ENCODE measurements at places on chromosomes 12 and 14.

DNA sequence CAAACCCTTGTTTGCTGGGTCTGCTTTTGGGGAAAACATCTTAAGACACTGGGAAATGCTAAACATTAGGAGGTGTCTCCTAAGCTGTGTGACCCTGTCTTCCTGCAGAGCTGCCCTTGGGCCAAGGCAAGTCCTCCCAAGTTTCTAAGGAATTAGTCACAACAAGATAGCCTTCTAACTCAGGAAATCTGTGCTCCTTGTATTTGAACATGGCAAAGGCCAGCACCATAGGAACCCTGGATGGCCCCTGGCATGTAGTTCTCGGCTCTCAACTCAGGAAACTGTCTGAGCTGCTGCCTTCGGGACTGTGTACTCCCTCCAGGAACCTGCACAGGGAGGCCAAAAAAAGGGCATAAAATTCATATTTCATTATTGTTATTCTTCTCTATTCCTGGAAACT lies 37.6 kb upstream of the LTBP2 start:
- no peak for DNase-seq

DNA sequence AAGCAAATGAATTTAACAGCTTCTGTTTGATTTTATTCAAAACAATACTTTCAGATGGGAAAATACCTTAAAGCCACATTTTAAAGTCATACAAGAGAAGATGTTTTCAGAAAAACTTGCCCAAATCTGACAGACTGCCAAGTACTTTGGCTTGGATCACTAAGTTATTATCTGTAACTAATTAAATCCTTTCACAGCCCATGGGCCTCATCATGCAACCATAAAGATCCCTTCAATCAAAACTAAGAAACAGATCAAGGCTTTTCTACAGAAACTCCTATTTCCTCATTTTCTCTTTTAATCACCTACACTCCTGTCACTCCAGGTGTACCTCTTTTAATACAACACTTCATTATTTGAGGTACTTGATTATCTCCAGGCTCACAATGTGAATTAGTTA lies 28.1 kb downstream of the BLTP3B start:
- DNase-seq = no peak

- DNase-seq = no peak
Observed at GRCh38 chr14:76641541-76641940, 119.7 kb upstream of the VASH1 start.

GRCh38 chr12:117484901-117485300 lies 123.5 kb upstream of the NOS1 start:
- no peak for DNase-seq

DNA sequence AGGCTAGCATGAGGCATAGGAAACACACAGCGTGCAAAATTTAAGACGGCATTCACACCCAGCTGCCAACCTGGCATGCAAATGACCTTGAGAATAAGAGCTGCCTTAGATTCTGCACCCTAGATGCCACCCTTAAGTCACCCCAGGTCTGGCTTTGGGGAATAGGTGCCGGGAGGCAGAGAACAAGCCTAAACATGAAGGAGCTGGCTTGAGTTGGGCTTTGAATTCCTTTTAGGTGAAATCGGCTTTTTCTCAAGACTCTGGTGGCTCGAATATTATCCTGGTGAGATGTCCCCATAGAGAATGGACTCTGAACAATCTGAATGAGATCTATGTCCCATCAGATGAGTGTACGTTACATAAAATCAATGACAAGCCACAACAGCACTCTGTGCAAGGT lies 1090.5 kb downstream of the VRK1 start:
- no peak for DNase-seq

DNA sequence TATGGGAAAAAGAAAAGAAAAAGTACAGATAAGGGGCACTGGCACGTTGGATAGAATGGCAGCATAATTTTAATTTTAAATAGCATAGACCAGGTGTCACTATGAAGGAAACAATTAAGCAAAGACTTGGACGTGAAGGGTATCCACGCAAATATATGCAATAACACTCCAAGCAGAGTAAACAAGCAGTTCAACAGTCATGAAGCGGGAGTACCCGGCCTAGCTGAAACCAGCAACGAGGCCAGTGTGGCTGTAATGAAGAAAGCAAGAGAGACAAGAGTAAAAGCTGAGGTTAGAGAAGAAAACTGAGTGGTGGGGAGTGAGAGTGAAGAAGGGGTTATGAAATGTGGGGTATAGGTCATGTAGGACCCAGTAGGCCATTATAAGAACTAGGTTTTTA lies 85.4 kb downstream of the BCL2L14 start:
- DNase-seq = no peak

DNA sequence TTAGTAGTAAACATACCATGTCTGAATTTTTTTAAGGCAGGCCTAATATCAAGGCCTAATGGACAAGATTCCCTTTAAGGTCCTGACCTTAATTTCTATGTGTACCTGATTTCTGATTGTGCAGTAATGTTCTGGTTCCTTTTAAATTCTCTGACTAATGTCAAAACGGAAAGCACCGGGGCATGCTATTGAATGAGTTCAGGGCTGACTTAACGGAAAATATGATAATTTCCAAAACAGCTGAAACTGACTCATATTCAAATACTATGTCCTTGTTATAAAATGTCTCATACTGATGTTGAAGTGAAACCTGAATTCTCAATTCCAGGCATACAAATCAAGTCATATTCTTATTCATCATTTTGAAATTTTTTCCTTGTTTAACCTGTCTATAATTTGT lies 6.7 kb downstream of the TAS2R43 start:
- DNase-seq = no peak

DNA sequence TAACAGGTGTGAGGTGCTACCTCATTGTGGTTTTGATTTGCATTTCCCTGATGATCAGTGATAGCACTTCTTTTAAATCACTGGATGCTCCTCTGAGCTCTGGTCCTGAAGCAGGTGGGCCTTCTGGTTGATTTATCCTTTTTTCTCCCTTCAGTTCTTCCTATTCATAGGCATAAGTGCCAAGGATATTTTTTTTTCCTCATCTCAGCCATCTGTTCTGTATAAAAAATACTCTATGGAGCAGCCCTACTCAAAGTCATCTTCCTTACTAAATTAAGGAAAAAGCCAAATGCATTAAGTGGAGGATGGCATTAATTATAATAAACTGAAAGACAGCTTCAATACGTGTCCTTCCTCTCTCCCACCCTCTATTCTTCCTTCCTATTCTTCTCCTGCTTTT lies 18.4 kb downstream of the SPIC start:
- no peak for DNase-seq

DNA sequence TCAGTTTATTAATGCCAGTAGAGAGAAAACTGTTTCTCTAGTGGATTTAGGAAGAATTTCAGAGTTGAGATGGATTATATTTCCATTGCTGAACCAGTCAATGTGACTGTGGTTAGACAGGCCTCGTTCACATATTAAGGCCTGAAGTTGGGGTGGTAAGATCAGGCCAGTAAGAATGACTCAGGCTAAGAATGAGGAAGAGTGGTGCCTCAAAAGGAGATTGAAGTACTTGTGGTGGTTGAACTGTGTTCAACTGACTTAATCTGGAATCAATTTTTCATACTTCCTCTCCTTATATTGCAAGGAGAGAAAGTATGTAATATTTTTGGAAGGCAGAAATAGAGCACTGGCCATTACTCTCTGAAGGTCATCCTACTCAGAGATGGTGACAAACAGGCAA lies 37.8 kb upstream of the ATF7IP start:
- no peak for DNase-seq

- DNase-seq = no peak
Observed at GRCh38 chr12:3200814-3201233, 123.6 kb downstream of the TSPAN9 start.

- DNase-seq = no peak
Observed at GRCh38 chr12:46919666-46920400, 94.0 kb upstream of the SLC38A4 start.

GRCh38 chr12:3958534-3958933 lies 85.3 kb upstream of the PARP11 start:
- no peak for DNase-seq

- DNase-seq = no peak
Observed at GRCh38 chr12:48005001-48005749, 899 bp upstream of the COL2A1 start.

DNA sequence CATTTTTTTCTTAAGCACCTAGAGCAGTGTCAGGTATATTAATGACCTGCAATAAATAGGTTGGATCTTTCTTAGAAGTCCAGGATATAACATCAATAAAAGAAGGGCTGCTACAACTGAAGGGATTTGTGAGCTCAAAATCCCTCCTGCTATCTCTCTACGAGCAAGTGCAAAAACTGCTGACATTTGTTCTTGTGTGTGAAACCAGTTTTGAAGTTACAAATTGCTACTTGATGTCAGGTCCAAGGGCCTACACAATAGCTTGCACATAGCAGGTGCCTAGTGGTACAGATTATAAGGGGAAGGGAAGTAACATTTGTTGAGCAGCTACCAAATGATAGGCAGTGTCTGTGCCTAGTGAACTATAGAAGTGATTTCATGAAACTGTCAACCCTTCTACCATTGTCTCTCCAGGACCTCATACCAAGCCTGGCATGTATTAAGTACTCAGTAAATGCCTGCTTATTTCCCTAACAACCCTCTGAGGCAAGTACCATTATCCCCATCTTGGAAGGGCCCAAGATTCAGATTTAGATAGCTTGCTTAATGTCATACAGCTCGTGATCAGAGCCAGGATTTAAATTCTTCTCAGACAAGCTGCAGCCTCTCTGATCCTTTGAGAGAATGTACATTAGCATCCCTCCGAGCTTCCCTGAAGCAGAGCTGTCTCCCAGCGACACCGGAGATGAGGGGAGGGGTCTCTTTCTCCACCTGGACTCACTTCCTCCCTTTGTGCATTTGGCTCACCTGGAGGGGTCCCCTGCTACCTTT lies 300.3 kb downstream of the ZFP36L1 start:
- no peak for DNase-seq

- no peak for DNase-seq
Observed at GRCh38 chr14:104805326-104805678, 4.4 kb downstream of the ZBTB42 start.

DNA sequence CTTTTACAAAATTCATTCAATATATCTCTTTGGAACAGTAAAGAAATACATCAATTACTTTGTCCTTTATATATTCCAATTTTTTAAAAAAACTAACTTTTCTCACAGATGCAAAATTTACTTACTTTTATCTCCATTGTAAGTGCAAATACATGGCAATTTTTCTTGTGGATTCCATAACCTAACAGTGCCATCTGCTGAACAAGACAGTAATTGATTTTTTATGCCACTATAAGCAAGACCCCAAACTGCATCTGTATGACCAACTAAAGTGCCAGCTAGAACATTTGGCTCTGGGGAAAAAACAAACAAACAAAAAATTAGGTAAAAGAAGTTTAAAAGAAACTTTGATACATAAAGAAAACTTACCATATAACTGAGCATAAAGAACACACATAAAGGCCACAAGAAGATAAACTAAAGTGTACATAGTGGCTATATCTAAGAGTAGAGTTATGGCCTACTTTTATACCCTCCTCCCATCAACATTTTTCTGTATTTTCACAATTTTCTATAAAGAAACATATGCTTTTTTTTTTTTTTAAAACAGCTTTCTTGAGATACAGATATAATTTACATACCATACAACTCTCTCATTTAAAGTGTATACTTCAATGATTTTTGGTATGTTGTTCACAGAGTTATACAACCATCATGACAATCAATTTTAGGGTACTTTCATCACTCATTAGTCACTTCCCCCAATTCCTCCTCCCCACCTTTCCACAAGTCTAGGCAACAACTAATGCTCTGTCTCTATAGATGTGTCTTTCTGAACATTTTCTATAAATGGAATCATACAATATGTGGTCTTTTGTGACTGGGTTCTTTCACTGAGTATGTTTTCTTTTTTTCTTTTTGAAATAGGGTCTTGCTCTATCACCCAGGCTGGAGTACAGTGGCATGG lies 32.6 kb downstream of the COCH start:
- DNase-seq = no peak

DNA sequence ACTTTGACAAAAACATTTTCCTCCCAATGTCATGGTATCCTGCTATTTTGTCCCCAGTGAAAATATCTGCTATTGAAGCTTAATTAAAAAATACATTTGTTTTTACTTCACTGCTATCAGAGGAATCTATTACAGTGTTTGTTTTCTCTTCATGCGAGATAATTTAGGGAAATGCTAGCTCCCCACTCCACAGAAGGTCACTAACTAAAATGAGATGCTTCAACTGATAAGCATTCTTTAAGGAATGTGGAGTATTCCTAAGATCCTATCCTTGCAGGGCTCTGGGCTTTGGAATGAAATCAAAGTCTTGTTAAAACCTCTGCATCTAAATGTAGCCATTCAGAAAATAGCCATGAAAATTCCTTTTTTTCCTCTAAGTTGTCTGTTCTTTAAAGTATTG lies 39.5 kb downstream of the PAX9 start:
- no peak for DNase-seq

- DNase-seq = no peak
Observed at GRCh38 chr14:23884541-23884904, 69.0 kb upstream of the DHRS4 start.

- DNase-seq = no peak
Observed at GRCh38 chr12:124568431-124569374, 1.3 kb upstream of the NCOR2 start.

DNA sequence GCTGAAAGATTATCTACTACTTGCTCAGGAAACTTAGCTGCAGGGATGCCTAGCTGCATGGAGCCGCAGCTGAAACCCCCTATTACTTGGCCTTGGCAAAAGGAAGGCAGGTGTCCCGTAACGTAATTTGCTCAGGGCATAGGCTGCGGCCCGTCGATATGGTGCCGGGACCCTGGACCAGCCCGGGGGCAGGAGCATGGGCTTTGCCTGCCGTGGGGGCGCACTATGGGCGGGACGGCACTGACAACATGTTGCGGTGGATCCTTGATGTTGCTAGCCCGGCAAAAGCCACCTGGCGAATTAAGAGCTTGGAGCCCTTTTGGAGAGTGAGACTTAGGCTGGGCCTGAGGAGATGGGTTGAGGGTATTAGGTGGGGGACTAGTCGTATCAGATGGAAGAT lies 1551.2 kb downstream of the AACS start:
- DNase-seq = no peak

DNA sequence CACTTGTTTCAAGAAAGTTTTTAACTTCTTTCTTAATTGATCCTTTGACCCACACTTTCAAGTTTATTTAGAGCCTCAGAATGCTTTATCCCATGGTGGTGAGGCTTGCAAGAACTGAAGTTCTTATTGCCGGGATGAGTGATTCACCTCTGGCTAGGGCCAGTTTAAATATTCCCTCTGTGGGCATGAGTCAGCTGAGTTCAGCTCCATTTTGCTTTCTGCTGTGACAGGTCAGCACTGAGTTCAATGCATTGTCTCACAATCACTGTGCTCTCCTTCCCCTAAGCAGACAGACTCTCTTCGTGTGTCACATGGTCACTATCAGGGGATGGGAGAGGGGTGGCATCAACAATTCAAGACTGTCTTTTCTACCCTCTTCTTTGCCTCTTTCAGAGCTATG lies 514.6 kb upstream of the FBXO33 start:
- no peak for DNase-seq

DNA sequence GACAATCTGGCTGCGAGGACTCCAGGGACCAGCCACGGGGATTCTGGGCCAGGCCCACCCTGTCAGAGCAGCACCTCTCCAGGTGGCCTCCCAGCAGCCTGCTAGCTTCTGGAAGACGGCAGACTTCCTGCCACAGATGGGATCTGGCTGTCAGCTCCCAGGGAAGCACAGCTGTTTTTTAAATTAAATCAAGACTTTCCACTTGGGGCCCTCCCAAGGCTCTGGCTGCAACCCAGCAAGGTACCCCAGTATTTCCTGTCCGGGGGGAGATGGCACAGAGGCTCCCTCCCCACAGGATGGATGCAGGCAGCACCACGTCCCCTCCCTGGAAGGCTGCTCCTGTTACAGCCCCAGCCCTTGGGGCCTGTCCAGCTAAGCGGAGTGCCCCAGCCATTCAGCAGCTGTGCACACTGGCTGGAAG lies 56.9 kb downstream of the ACTN1 start:
- DNase-seq = no peak

All from activated T-cell treated with anti-CD3 and anti-CD28 coated beads for 4 hours (primary cell).